Ovary (tissue), 10 donors: ENCODE measurements at places on chromosomes 7 and 10. TPM values are rescaled to one million over a fixed set of nuclear protein-coding genes. Genes with fewer than 3 reads are reported as not detected.

DNA sequence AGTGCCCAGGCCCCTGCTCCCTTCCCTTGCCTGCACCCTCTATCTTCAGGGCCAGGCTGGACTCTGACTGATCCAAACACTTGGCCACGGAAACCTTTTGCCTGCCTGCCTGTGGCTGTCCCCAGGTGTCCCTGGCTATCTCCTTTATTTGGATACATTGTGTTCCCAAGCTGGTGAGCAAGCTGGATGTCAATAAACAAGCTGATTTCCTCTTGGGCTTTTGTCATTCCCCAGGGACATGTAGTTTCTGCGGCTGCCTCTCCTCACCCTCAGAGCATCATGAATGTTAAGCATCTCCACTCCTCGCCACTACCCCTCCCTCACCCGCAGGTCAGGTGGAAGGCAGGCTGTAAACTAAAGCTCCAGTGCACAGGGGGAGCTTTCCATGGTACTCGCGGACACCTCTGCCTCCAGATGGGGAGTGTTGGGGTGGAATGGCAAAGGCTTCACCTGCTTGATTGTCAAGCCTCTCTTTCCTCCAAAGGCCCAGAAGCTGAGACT is 6.9 kb downstream of the GHRHR start:
- no peak for DNase-seq

- no peak for DNase-seq
Measured at GRCh38 chr10:100567826-100568225, 32.1 kb downstream of the HIF1AN start.

- no peak for DNase-seq
Measured at GRCh38 chr10:33749790-33750189, 415.3 kb upstream of the NRP1 start.

- DNase-seq, result no peak
Measured at GRCh38 chr10:114274616-114275453, 35.8 kb downstream of the VWA2 start.

The STEAP1B gene
- polyA plus RNA-seq, result 0.78 TPM

DNA sequence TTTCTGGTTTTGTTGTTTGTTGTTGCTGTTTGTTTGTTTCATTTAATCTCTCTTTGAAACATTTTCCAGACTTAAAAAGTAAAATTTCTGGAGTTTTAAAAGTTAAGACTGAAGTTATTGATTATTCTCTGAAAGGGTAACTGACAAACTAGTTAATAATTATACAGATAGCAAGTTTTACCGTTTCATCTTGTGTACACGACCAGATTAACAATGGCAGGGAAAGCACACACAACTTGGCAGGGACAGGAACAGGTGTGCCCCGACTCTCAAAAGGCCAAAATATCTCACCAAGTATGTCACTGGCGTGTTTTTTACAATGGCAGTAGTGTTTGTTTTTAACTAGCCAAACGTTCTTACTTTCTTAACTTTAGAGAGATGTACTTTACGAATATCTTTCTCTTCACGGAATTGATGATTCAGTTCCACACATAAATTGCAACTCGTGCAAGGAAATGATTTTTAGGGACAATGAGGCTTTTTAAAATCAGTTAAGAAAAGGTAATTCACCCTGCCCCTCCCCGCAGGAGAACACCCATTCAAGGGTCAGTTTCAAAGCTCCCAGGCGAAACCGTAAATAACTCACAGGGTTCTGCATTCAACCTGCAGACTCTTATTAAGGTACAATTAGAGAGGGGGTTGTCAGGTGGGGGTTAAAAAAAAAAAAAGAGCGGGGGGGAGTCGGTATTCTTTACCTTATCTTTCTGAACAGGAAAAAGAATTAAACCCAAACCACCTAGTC is 3.5 kb downstream of the CTBP2 start:
- peak; percentile 8 for DNase-seq

DNA sequence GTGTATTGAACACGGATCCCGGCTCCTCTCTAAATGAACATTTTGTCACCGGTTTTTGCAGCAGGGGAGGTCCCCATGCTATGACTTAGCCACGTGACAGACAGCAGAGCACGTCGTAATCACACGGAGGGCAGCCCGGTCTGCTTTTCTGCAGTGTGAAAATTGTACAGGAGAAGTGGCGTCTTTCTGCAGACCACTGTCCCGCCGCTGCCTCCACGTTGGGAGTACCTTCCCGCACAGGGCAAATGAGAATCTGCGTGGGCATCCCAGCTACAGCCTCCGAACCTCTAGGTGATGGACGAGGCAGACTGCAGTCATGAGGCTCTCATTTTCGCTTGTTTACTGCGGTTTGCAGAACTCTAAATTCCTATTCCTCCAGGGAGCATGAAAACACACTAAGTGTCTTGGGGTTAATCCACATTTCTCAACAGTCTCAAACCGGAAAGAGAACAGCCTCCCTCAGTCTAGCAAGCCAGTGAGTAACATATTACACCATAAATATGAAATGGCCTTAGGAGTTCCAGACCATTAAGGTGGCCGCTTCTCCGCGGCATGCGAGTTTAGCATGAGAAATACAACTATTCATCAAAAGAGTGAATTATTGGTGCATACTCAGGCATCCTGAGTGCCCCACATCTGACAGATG is 89.8 kb downstream of the TCERG1L start:
- no peak for DNase-seq

The NPY gene
- polyA plus RNA-seq, result not detected
